ENCODE measurements at places on chromosomes 16 and 17.
A peak's percentile ranks its signal among the peaks of the same experiment; 100 is the strongest.

DNA sequence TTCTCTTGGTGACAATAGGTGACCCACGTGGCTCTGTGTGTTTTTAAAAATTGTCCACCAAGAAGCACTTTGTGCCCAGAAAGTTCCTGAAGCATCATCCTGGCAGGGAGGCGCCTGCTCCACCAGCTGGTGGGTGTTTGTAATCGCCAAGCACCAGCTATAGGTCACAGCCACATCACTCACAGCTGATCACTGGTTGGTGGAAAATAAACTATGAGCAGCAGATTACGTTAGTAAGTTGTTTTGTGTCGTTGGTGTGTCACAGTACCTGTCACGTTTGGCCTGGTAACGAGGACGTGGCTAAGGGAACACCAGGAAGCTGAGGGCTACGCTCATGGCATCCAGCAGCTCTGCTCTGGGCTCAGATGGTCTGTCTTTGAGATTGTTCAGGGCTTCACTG lies 10.1 kb downstream of the MRM3 start:
- DNase-seq = no peak

GRCh38 chr17:45332989-45333701 lies 16.3 kb upstream of the MAP3K14 start:
- no peak for DNase-seq

- no peak for DNase-seq
Measured at GRCh38 chr17:66582373-66583111, 252.4 kb upstream of the CACNG5 start.

DNA sequence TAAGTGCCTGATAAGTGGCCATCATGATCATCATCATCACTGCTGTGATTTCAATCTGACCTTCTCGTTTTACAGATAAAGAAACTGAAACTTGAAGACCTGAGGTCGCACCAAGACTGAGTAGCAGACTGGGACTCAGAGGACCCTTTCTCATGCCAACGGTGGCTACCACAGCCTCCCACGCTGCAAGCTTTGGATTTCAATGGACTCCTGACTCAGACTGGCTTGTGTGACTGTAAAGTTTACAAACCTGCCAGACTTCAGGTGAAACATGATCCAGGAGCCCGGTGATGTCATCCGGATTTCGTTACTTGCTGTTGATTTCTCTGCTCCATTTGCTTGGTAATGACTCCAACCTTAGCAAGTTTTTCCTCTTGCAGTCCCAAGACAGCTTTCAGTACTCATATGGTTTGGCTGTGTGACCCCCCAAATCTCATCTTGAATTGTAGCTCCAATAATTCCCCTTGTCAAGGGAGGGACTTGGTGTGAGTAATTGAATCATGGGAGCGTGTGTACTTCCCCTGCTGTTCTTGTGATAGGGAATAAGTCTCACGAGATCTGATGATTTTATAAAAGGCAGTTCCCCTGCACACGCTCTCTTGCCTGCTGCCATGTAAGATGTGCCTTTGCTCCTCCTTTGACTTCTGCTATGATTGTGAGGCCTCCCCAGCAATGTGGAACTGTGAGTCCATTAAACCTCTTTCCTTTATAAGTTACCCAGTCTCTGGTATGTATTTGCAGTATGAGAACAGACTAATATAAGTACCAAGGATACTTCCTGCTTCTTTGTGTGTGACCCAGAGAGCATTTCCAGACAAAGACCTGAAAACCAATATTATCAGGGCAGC lies 26.7 kb upstream of the IRX6 start:
- DNase-seq = no peak

- DNase-seq = no peak
Measured at GRCh38 chr16:58638148-58639036, 8.8 kb upstream of the CNOT1 start.

GRCh38 chr17:66677201-66677981 lies 157.5 kb upstream of the CACNG5 start:
- no peak for DNase-seq

- DNase-seq = no peak
Measured at GRCh38 chr17:41263212-41263611, 2.0 kb upstream of the KRTAP9-6 start.

DNA sequence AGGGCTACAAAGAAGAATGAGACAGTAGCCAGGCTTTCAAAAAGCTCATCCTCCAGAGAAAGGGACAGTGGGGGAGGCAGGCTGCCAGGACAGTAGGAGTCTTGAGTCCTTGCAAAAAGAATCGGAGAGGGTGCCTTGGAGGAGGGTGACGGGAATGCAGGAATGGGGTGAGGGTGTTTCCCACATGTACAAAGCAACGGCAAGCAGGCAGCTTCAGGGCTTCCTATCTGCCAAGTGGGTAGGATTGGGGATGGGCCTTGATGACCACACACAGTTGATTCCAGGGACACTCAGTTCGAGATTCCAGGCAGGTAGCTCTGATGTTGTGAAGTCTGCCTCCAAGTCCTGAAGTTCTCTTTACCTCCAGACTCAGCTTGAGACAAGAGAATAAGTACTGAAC lies 54.4 kb downstream of the C17orf67 start:
- no peak for DNase-seq

DNA sequence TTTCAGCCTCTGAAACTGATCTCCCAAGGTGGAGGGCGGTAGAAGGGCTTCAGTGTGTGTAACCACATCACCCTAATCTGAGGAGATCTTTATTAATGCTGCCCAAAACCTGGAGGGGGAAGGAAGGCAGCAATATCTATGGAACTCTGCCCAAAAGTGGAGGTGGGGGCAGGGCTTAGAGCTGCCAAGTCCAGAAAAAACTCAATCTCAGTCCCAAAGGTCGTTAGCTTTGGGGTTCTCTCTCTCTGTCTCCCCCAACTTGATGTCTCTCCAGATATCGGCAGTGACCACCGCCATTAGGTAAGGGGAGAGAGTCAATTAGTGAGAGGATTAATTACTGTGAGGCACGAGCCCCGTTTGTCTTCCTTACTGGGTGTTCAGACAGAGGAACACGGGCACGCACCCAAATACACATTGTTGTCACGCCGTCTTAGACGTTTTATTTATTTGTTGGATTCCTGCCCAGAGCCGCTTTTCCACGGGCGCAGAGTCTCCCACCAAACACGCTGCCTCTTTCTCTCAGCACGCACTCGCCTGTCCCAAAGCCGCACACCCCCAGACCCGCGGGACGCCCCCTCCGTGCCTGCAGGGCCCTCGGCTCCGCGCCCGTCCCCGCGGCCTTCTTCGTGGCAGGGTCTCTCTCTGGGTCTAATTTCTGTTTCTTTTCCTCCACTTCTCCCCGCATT lies 5.4 kb upstream of the LHX1 start:
- DNase-seq = no peak

GRCh38 chr16:87100306-87101058 lies 216.7 kb downstream of the C16orf95 start:
- no peak for DNase-seq

DNA sequence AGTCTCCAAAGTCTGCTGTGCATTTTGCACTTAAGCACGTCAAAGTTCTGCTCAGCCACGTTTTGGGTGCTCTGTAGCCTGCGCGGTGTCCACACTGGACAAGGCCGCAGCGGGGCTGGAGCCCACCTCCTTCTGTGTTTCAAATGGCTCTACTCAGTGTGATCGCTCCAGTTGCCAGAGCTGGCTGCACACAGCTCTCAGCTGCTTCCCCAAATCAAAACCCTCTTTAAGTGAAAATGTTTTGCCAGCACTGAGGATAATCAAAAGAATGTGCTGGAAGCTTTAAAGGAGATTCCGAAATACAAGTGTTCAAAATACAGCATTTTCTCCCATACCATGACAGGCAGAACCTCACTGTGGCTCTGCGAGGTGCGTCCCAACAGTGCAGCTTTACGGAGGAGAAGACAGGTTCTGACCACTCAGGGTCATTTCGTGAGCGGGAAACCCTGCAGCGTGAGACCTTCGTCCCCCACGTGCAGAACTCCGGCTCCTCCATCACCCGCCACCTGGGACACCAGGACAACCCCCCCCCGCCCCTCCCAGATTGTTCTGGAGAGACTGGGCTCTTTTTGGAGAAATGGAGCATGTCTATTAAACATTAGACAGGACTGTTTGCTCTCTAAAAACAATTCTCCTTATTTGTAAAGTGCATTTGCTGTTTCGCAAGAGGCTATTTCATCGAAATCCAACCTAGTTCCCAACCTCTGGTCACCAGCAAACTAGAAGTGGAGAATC lies 16.6 kb downstream of the TBC1D16 start:
- DNase-seq = no peak

DNA sequence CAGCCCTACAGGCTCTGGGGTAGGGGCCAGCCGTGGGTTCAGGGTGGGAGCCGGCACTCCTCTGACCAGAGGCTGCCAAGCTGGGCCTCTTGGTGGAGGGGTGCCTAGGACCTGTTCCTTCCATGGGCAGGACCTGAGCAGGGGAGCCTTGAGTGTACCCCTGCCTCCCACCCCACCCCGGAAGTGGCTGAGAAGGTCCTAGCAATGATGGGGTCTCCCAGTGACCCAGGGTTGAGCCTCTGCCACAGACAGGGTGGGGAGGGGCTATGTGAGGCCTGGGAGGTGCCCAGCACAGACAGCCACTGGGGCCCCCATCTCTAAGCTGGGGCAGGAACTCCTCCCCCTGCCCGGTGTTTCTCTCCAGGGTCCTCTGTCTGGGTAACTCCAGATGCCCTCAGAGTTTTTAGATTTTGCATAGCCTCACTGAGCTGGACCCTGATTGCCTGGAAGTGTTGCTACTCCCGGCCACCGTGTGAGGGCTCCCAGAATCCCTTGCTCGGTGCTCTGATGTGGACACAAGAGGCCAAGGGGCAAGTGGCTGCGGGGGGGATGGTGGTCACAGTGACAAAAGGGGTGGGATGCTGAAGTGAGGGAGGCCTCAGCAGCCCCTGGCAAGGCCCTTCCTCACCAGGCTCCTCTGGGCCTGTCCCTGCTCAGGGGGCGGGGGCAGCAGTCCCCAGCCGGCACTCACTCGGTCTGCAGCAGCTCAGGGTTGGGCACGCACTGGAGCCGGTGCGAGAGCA lies 6.4 kb upstream of the MTSS2 start:
- no peak for DNase-seq

GRCh38 chr16:85425074-85425662 lies 188.0 kb upstream of the GSE1 start:
- DNase-seq = no peak

DNA sequence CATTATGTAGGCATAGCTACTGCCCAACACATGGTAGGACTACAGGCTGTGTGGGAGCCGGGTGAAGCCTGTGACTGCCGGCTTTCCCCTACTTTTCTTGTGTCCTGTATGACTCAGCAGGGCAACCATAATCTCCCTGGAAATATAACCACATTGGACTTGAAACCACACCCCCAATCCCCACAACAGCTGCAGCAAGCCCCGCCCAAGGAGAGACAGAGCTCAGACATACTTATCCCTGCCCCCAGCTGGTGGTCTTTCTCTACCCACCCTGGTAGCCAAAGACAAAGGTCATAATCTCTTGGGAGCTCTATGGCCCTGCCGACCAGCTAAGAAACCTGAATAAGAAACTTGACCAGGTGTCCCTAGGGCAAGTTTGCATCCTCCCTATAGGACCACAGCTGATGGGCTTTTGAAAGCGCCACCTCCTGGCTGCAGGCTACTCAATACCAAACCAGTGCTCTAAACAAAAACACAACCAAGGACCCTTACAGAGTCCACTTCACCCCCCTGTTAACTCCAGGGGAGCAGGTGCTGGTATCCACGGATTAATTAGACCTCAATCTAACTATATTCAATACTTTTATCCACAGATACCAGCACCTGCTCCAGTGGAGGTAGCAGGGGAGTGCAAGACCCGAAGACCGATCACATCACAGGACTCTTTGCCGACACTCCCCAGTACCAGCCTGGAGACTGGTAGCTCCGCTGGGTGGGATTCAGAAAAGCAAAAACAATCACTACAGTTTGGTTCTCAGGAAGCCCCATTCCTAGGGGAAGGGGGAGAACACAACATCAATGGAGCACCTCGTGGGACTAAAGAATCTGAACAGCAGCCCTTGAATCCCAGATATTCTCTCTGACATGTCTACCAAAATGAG lies 91.2 kb downstream of the IRX5 start:
- DNase-seq = no peak

DNA sequence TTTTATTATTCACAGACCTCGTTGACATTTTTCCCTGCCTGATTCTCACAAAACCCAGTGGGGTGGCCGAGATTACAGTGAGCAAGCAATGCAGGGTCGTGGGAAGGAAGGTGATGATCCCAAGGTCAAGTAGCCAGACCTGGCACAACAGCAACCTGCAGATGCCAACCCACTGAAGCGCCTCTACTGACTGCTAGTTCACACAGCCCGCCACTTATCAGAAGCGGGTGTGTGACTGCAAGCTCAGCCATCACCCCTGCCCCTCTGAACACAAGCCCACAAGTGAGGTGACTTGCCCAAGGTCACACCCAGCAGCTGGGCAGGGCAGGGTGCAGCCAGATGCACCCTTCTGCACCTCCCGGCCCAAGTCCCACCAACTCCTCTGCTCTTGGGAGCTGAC lies 7.1 kb downstream of the TFAP4 start:
- no peak for DNase-seq

- no peak for DNase-seq
Measured at GRCh38 chr16:12120982-12121652, 144.6 kb downstream of the SNX29 start.

DNA sequence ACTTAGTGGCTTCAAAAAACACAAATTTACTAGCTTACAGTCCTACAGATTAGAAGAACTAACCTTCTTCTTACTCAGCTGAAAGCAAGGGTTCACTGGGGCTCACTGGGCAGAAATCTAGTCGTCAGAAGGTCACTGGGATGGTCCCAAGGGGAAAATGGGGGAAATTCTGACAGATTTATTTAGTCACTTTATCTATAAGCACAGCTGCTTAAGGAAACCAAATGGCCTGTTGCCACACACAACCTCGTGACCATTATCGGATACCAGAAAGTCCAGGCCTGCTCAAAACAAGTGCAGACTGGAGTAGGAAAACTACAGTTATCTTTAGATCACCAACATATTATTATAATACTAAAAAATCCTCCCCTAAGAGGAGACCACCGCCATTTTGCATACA lies 374.6 kb upstream of the ASIC2 start:
- no peak for DNase-seq

DNA sequence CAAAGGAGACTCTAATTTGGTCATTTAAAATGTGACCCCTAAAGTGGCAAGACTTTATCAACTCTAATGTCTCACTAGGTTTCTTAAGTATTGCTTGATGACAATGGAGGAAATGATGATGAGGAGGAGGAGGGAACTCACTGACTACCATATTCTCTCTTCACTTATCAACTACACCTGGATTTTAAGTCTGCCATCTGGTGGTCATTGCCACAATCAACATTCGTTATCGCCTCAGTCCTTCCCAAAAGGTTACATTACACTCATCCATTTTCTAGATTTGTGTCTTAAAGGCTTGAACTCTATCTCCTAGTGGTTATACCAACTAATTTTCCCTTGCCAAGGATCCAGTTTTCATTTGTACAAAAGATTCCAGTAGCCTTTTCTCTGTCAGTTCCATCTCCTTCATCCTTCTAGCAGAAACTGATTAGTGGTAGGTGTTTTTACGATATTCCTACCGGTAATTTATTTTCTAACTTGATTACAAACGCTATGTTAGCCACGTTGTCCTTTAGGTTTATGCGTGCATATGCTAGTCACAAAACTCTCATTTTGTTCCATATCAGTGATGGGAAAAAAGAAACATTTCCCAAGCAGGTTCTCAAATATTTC lies 114.6 kb upstream of the NOG start:
- DNase-seq = no peak

GRCh38 chr16:89246903-89247733 lies 29.6 kb downstream of the ZNF778 start:
- peak; percentile 97 for DNase-seq

Measured in stimulated activated CD8-positive, alpha-beta memory T cell treated with anti-CD3 and anti-CD28 coated beads, Interleukin-7, amount 100 ng/mL, for 24 hours (primary cell).